Nephron progenitor cell (in vitro differentiated cells): ENCODE measurements at places on chromosomes 2 and 18.

DNA sequence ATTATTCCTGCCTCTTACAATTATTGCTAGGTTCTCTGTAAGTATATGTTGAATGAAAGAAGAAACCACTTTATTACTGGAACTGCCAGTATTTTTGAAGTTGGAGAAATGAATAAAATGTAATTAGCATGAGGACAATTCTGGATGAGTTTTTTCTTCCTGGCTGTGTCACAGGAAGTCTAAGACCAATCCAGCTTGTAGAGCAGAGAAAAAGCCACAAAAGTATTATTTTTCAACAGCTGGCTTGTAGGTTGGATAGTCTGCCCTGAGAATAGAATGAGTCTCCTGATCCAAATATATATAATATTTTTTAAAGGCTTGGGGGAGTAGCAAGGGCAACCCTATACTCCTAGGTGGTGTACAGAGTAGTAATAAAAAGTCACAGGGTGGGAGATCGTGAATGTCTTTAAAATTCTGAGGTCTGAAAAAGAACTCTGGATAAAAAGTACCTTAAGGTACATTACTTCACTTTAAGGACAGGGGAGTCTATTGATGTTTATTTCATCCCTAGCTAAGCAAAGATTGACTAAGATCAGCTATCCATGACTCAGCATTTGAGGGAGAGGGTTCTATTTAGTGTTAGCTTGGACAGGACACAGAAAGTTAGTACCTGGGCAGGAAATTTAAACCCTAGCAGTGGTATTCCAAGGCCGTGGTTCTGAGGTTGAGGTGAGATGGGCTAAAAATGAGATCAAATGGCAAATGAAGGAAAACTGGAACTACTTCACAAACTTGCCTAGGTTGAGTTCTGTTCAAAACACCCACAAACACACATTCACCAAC lies 31.7 kb downstream of the SLC40A1 start:
- H3K4me1 ChIP-seq: peaks cover 6% of the 10 kb centered on the region
- DNase-seq: no peak
- no peak overlapping the region for H3K4me3 ChIP-seq
- peak overlapping the region; percentile 25 for H3K27ac ChIP-seq
- H3K27me3 ChIP-seq: no peaks in the 10 kb centered on the region
- H3K36me3 ChIP-seq: no peaks in the 10 kb centered on the region

- no peak overlapping the region for H3K27ac ChIP-seq
- H3K4me1 ChIP-seq: peaks cover 4% of the 10 kb centered on the region
- DNase-seq: no peak
- H3K36me3 ChIP-seq: no peaks in the 10 kb centered on the region
Measured at GRCh38 chr2:191462370-191462769, 215.6 kb upstream of the NABP1 start.

DNA sequence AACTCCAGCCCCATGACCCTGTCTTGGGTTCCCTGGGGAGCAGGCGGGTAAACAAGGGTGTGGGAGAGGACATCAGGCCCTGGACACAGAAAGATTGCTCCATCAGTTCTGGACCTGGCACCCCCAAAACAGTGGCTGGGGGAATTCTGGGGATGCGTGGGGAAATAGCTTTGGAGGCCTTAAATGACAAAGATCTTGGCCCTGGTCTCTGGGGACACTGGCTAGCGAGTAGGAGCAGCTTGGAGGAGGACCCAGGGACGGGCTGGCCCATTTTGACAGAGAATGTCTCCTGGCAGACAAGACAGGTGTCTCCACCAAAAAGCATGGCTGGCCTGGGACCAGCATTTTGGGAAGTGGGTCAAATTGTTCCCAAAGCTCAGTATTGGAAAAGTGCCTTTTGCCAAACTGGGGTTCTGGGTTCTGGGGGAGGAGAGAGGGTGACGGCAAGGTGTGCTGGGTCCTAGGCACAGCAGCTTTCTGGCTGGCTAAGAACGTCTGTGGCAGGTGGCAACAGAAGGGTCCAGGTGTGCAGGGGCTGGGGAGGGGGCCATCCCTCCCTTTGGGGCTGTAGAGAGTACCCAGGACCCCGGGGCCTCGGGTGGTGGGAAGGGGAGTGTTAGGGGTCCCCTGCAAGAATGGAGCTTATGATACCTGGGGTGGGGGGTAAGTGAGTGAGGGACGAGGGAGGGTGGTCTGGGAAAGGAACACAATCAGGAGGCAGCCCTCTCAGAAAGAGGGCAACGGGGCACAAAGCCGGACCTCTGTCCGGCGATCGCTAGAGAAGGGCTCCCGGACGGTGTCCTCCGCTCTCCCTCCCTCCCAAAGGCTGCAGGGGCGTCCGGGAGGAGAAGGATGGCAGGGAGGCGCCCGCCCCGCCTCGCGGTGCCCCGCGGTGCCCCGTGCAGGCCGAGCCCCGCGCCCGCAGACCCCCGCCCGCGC lies 556 bp downstream of the CYRIA start:
- peak overlapping the region; percentile 88 for H3K4me3 ChIP-seq
- no peaks in the 10 kb centered on the region for H3K36me3 ChIP-seq
- no peak overlapping the region for H3K27ac ChIP-seq
- H3K4me1 ChIP-seq: peaks cover 51% of the 10 kb centered on the region
- DNase-seq: no peak

- DNase-seq: no peak
- H3K36me3 ChIP-seq: no peaks in the 10 kb centered on the region
- no peak overlapping the region for H3K27ac ChIP-seq
- H3K4me1 ChIP-seq: no peaks in the 10 kb centered on the region
Measured at GRCh38 chr2:83388804-83389203, 1070.3 kb downstream of the SUCLG1 start.
